ENCODE measurements at places on chromosomes 11 and 22.
A peak's percentile ranks its signal among the peaks of the same experiment; 100 is the strongest.

DNA sequence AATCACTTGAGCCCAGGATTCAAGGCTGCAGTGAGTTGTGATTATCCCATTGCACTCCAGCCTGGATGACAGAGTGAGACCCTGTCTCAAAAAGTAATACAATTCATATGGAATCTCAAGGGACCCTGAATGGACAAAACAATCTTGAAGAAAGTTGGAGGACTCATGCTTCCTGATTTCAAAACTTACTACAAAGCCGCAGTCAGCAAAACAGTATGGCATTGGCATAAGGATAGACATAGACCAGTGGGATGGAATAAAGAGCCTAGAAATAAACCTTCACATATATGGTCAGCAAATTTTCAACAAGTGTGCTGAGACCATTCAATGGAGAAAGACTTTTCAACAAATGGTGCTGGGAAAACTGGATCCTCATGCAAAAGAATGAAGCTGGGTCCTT, 2.5 kb downstream of the SELENOO start:
- no peak for DNase-seq

- DNase-seq: no peak
Measured at GRCh38 chr11:8814209-8814922, 96.6 kb upstream of the AKIP1 start.

DNA sequence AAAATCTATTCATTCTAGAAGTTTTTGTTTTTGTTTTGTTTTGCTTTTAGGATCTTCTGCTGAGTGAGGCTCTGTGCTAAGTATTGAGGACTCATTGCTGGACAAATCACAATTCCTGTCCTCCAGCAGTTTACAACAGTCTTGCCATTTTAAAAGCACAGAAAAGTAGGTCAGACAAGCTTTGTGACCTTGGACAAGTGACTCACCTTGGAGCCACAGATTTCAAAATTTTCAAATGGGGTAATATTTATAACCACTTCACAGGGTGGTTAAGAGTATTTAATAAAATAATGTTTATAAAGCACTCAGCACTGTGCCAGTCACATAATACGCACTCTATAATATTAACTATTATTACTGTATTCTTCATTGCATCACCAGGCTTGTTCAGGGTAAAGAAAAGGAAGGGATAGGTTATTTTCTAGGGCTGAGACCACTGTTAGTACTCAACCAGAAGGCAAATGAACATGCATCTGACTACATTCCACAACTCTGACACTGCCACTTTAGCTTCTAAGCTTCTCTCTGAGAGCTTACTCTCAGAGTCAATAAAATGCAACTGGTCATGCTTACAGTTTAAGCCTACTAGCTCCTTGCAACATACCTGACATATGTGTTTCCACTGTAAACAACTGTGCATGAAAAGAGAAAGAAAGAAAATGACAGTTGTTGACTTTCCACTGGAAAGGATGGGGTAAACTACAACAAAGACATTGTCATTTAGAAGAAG, 63.2 kb upstream of the FIBIN start:
- no peak for DNase-seq

- DNase-seq: no peak
Measured at GRCh38 chr11:29251738-29252137, 765.1 kb downstream of the KCNA4 start.

DNA sequence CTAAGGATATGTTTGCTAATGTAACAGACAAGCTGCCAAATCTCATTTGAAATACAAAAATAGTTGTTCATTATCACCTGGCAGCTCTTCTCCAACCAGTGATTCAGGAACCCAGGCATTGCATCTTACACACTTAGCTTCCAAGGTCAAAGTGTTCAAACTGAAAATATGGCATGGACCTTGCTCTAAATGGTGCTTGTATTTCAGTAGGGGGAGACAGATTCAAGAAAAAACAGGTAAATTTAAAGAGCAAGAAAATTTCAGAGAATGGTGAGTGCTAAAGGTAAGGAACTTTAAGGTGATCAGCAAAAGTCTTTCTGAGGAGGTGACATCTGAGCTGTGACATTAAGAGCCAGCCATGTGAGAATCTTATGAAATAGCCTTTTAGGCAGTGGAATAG, 82.8 kb upstream of the E2F8 start:
- no peak for DNase-seq

DNA sequence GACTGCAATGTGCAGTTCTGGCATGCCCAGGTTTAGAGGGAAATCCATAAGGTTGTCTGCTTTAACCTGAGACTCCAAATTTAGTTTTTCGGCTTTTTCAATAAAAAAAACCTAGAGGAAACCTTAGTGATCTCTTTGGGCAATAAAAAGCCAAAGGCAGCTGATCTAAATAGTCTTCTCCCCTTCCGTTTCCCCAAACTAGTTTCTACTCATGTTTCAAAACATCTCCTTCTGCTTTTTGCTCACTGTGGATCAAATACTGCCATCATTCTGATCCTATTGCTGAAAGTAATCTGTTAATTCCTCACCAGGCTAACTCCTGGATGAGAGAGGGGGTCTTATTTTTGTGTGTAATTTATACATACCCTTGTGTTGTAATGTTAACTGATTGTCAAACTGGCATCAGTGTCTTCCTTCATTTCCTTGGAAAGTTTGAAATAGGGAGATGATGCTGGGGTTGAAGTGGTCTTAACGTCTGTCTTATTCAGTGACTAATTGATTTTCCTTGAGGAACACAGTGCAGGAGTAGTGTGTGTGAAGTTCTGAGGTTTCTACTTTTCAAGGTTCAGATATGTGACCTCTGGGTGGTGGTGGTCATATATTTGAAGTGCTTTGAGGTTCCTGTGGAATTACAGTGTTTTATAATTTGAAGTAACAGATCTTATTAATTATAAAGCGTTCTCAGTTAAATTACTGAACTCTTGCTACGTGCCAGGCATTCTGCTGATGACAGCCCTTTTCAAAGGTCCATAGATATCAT, 55.0 kb downstream of the ARHGAP42 start:
- no peak for DNase-seq

DNA sequence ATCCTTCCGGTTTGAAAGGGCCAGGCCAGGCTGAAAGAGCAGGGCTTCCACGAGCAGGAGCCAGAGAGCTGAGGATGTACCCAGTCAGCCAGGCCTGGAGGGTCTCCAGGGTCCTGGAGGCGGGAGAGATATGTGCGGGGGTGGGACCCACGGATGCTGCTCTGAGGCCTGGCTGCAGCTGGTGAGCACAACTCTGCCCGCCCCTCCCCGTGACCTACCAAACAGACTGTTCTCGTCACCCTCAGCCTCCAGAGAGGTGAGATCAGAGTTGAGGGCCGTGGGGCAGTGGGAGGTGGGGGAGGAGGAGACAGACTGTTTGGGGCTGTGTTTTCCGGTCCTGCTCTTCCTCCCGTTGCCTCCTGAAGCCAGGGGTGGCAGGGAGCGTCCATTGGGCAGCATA, 42.2 kb downstream of the TRIOBP start:
- DNase-seq: no peak

GRCh38 chr11:124674571-124674970, 867 bp downstream of the SPA17 start:
- no peak for DNase-seq

DNA sequence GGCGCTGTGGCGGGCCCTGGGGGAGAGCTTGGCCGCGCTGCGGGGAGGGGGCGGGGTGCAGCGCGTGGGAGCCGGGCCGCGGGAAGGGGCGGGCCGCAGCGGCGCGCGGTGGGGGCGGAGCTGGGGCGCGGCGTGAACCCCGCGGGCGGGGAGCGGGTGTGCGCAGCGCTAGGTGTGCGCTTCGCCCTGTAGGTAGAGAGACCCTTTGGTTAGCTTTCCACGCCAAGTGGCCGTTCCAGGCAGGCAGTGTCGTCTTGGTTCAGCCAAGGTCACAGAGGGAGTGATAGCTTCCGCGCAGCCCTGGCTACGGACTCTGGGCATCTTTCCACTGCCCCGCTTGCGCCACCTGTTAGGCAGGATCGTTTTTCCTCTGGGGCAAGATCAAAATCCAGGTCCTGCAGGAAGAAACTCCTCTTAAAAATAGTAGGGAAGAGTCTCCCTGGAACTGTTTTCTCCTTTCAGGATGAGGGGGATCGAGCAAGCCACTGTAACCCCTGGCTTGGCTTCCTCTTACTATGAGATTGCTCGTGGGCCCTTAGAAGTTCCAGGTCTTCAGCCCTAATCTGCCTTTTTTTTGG, 434 bp downstream of the BANF1 start:
- no peak for DNase-seq

- DNase-seq: no peak
Measured at GRCh38 chr11:12973528-12974181, 35.5 kb upstream of the RASSF10 start.

- no peak for DNase-seq
Measured at GRCh38 chr22:43400449-43400848, 11.4 kb upstream of the MPPED1 start.

DNA sequence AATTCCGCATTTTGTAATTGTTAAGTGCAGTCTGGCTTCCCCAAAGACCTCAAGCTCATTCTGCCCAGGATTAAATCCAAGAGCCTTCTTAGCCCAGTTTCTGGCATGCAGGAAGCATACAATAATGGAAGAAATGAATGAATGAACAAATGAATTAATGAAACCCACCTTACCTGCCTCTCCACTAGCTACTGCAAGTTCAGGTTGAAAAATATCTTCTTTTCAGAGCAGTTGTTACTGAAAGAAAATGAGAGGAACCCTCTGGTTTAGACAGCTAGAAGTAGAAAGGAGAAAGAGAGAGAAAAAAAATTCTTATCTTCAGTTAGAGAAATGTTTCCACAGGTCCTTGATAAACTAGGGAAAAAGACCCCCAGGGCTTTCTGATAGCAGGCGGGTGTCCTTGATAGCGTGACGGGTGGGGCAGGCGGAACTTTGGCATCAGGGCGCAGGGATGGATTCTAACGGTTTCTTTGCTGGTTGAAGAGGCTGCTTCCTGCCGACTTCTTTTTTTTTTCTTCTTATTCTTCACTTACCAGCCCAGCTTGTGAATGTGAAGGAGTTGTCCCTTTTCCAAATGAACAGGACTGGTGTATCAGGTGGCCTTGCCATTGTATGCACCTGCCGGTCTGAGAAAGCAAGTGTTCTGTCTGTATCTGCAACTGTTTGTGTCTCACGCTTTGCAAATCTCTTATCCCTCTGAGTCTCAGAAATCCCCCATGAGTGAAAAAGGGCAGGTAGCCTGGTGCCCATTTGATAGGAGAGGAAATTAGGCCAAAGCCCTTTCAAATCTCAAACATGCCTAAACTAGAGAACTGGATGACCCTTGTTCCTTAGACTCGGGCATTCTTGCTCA, 10.0 kb downstream of the LMO2 start:
- no peak for DNase-seq

DNA sequence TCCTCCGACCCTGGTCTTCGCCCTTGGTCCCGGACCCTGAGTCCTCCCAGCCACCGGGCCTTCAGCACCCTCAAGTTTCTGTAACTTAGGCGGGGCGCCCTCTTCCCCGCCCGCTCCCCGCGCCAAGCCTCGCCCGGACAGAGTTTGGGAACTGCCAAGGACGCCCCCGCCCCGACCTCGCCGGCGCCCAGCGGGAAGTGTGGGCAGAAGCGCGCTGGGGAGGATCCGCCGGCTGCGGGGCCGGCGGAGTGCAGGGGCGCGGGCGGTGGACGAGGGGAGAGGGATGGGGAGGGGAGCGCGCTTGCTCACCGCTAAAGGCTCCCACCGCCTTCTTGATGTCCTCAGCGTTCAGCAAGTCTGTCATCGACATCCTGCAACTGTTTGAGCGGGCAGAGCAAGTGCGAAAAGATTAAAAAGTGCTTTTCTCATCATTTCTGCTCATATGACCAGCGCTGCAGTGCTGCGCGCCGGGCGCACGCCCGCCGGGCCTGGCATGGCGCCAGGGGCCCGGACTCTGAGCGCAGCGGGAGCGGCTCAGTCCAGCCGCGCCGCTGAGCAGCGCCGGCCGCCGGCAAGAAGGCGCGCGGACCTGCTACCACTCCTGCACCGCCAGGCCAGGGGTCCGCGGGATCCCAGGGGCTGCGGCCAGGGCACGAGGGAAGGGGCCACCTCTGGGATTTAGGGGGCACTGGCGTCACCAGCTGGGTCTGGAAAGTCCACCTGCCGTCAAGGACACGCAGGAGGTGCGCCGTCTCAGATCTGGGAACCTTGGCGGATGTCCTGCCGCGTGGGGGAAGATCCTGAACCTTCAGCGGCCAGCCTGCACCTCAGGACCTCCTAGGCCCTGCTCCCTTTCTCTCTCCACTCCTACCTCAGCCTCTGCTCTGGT, at the start of gene PVALB:
Gene PVALB (minus strand): TSS at position 400 of the 889 bp plus-strand sequence. CDS start 30 bp downstream, at position 370.
- DNase-seq: no peak

- no peak for DNase-seq
Measured at GRCh38 chr11:11843642-11844041, 1.9 kb downstream of the USP47 start.

DNA sequence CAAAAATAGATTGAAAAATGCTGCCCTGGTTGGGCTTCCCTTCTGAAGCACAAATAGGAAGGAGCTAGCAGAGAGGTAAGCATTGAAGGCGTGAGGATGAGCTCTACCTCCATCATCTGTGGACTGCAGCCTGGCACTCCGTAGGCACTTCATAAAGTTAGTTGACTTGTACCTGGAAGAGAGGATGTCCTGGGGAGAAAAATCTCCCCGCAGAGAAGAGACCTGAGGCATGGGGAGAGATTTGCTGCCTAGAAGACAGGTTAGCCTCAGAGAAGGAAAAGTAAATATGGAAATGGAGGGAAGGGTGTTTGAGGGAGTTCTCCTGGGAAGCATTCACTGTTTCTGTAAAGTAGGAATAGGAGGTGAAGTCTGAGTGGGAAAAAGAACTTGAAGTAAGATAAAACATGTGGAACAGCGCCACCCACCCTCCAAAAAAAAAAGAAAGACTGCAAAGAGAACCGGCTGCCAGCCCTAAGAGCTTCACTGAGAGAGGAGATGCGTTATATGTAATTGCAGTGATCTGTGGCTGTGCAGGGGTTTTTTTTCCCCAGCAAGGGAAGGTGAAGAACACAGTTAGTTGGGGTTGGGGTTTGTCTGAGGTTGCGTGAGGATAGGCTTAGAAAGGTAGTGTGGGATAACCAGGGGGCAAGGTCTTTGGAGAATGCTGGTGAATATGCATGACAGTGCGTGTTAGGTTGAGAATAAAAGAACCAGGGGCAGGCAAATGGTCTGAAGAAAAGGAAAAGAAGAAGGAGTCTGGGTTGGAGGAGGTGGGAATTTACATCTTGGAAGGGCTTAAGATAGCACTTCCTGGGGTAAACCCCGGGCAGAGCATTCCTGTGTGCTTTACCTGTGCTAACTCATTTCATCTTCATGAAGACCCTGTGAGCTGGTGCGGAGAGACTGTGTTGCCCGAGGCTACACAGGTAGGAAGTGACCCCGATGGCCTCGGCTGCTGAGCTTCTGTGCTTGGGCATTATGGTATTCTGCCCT, 16.0 kb downstream of the TNRC6B start:
- DNase-seq: no peak

- DNase-seq: no peak
Measured at GRCh38 chr22:47165338-47166032, 403.0 kb downstream of the TBC1D22A start.

GRCh38 chr11:128716661-128717210, 22.9 kb downstream of the FLI1 start:
- no peak for DNase-seq

DNA sequence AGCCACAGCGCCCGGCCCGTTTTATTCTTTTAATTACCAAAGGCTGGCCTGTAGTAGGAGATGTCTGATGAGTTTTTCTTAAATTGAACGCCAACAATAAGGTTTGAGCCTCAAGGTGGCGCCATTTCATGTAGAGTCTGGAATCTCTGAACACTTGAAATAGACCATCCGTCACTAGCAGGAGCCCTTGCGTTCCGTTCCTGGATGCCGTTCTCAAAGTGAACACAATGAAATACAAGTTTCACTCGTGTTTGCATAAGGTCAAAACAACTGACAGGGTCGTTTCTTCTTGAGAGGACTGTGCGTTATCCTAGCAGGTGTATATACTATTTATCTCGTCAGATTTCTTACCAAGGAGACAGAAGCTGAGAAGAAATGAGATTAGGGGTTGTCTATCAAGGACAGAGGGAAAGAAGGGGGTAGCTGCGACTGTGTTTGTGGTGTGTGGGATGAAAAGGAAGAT, 18.7 kb upstream of the SCGB1D1 start:
- DNase-seq: peak; percentile 39
